ENCODE measurements at places on chromosomes 1 and 21.

GRCh38 chr1:244092293-244092963 lies 41.3 kb downstream of the ZBTB18 start:
- DNase-seq = no peak

DNA sequence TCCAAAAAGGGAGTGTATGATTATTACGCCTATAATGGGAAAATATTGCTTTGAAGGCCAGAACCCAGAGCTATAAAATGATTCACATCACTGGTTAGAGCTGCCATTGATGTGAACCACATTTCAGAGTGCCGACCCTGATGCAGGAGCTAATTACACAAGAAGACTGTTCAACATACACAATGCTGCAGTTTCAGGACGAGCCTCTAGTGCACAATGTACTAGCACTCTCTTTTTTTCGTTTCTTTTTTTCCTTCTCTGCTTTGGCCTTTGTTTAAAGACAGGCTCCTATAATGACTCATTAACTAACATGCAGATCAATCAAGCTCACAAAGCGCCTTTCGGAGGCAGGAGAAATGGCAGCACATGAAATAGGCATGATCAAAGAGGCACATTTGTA lies 66.0 kb upstream of the HMGB4 start:
- DNase-seq = no peak

- DNase-seq = no peak
Observed at GRCh38 chr1:13892671-13893325, 192.8 kb downstream of the PRDM2 start.

DNA sequence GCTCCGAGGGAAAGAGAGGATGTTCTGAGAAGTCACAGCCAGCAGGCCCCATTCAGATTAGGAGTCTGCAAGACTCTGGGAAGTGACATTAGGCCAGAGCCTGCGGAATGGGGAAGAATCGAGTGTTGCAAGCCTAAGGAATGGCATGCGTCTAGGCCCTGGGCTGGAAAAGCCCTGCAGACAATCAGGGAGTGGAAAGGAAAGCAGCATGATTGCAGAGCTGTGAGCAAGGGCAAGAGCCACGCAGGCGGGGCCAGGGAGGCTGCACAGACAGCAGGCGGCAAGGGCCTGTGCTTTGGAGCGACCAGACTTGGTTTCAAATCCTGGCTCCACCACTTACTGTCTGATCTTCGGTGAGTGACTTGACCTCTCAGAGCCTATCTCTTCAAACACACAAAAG lies 118.2 kb downstream of the RRAGC start:
- no peak for DNase-seq

DNA sequence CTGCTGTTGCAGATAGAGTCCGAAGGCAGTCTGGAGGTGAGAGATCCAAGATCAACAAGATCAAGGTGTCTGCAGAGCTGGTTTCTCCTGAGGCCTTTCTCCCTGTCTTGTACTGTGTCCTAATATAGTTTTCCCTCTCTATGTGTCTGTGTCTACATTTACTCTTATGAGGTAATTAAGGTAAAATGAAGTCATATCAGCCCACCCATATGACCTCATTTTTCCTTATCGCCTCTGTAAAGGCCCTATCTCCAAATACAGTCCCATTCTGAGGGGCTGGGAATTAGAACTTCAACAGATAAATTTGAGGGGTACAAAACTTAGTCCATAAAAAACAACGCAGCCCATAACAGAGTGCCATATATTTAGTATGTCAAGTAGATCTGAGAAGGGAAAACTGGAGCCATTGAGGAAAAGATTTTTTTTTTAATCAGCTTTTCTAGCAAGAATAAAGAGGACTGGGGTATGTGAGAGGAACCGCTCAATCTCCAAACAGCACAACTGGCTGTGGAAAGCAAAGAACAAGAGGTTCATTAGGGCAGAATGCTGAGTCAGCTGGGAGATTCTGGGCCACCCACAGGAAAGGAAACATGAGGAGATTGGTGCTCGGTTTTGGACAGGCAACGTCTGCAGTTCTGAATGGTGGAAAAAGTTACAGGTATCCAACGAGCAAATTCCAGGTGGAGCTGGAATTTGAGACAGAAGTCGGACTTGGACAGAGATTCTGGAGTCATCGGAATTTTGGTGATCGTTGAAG lies 65.7 kb downstream of the MAP3K21 start:
- DNase-seq = no peak

GRCh38 chr1:40711465-40712404 lies 20.2 kb downstream of the NFYC start:
- peak; percentile 30 for DNase-seq

DNA sequence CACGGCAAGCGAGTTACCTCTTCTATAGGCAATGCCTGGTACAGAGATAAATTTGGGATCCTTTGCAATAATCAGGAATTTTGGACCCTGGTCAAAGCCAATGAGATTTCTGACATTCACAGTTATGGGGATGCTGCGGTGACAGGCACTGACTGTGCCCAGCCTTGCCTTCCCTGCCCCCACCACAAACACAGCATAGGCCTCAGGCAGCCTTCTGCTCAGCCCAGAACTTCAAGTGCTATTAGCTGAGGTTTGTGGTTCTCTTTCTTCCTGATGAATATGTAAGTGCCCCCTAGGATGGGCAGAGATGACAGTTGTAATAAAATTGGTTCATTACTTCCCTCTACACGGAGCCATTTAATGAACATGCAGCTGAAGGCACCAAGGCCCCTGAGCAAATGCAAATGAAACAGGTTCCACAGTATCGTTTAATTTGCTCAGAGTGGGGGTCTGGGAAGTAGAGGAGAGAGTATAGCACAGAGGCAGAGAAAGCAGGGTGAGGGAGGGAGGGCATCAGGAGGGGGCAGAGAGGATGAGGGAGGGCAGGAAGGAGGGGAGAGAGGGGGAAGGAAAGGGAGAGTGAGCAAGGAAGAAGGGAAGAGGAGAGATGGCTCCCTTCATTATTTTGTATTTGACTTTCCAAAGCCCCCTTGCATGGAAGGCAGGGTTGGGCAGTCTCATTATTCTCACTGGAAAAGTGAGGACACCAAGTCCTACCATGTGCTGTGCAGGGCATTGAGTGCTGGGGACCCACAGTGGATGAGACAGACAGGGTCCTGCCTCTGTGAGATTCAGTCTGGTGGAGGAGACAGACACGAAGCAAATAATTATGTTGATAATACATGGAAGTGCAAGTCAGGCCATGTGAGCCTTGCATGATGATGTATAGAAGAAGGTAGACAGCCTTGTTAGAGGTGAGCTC lies 513.0 kb downstream of the PTPRU start:
- DNase-seq = no peak

- DNase-seq = no peak
Observed at GRCh38 chr1:2148691-2149090, 45.9 kb downstream of the FAAP20 start.

DNA sequence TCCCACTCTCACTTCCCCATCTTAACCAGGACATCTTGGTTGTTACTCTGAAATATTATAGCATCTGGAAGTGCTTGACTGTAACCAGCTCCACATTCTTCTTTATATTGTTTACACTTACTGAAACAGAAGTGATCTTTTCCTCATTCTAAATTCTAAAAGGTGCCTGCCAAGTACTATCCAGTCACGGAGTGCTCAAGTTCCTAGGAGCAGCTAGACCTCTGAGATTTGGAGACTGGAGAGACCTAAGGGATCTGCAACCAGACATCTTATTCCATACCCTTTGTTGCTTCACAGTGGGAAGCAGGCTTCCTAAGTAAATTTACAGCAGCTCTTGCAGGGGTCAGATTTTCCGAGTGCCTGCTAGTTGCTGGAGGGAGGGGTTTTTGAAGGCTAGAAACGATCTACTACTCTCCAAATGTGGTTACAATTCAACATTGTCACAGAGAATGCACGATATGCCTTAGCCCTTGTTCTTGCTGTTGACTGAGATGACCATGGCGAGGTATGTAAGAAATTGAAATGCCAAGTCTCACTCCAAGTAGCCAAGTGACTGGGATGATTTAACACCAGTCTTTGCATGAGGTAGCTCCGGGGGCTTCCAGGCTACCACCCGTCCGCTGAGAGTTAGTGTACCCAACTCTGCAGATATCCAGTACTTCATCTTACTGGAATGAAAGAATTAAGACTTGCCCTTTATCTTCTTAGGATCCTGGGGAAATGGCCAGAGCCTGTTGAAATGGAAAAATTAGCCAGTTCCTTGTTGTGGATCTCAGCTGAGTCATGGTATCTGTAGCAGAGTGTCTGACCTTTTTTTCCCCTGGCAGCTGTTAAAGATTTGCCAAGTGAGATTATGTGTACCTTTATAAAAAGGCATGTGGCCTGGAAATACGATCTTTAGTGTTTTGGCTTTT lies 150.8 kb downstream of the MAST2 start:
- DNase-seq = no peak

- no peak for DNase-seq
Observed at GRCh38 chr1:230622151-230622550, 20.1 kb upstream of the COG2 start.

DNA sequence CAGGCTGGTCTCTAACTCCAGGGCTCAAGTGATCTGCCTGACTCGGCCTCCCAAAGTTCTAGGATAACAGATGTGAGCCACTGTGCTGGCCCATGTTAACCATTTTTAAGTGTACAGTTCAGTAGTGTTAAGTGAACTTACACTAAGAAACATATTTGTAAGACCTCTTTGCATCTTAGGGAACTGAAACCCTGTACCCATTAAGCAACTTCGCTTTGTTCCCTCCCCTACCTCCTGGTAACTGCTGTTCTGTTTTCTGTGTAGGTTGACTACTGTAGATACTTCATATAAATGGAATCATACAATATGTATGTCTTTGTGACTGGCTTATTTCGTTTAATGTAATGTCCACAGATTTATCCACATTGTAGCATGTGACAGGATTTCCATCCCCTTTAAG lies 11.0 kb downstream of the NUDC start:
- no peak for DNase-seq

GRCh38 chr1:164781972-164782371 lies 223.0 kb downstream of the PBX1 start:
- DNase-seq = no peak

- no peak for DNase-seq
Observed at GRCh38 chr1:47510282-47510811, 72.5 kb downstream of the FOXD2 start.

DNA sequence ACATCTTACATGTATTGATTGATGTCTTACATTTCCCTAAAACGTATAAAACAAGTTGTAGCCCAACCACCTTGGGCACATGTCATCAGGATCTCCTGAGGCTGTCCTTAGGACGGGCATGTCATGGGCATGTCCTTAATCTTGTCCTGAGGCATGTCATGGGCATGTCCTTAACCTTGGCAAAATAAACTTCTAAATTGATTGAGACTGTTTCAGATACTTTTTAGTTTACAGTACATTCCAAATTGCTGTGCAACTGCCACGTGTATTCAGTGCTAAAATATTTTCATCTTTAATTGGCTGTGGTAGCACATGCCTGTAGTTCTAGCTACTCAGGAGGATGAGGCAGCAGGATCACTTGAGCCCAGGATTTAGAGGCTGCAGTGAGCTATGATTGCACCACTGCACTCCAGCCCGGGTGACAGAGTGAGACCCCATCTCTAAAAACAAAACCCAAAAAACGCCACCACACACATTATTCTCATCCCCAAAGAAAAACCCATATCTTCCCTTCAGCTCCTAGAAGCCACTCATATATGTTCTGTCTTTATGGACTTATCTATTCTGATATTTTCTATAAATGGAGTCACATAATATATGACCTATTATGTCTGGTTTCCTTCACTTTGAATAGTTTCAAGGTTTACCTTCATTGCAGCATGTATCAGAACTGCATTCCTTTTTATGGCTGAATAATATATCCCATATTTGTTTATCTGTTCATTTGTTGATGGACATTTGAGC lies 96.0 kb upstream of the BTG3 start:
- no peak for DNase-seq

DNA sequence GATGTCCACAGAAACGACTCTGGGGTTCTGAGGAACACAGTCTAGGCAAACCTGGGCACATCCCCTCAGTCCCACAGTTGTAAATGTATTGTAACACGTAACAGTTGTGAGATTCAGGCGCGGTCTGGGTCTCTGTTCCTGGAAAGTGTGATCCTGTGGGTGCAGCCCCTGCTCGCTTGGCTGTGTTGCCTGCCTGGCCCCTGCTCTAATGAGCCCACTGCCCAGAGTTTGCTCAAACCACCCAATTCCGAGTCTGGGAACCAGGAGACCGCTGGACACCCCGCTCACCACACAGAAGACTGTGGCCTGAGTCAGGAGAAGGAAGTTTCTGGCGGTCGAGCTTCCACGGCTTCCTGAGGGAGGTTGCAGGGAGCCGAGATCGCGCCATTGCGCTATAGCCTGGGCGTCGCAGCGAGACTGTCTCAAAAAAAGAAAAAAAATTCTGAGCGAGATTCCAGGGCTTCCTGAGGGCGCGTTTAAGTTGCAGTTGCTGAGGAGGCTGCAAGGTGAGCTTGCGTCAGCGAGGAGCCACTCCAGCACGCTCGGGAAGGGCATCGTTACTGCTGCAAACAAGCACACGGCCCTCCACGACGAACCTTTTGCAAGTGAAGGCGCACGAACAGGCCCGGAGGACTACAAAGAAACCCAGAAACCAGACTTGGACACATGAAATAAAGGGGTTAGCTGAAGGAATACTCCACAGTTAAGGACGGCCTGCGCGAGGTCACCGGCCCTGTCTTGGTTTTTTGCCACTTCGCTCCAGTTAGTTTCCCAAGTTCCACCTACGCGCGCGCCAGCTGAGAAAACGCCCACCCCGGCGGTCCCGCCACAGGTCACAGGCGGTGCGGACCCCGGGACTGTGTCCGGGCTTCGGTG lies 1.1 kb downstream of the C21orf58 start:
- DNase-seq = peak; percentile 17

- DNase-seq = no peak
Observed at GRCh38 chr1:183881387-183882131, 76.6 kb downstream of the RGL1 start.

DNA sequence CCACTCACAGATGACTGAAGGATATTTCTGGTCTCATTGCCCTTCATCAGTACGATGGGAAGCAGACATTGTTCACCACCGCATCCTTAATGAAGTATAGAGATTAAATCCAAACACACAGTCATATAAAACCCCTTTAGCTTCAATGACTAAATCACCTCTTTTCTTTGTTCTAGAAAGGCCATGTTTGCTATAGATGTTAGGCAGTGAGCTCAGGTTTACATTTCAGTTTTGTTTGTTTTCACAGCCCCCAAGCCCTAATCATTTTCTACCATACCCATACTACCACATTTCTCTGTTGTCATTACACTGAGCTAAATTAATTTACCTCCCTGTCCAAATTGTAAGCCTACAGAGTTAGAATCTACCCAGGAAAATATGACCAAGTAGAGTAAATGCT lies 385.1 kb downstream of the NTNG1 start:
- DNase-seq = no peak

DNA sequence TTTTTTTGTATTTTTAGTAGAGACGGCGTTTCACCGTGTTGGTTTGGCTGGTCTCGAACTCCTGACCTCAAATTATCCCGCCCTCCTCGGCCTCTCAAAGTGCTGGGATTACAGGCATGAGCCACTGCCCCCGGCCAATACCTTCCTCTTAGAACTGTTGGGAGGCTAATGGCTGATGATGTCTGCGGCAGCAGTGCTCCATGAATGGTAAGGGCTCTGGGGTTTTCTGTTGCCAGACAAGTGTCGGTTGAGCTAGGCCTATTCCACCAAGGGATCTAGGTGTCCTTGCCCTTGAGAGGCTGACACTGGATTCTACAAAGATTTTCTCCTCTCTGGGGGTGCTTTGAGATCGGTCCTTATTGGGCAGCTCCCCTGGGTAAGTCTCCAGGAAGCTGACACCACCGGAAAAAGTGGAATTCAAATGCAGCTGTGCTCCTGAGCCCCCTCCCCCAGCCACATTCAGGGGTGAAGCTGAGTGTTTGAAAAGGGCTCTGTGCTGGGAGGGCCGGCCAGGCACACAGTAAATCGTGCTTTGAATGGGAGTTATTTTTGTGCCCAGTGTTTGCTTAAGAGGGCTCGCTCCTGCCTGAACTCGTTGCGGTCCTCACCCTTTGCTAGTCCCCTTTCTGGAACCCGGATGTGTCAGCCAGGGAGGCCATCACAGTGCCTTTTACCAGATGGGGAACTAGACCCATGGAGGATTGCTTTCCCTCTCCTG lies 5.2 kb downstream of the SOX13 start:
- no peak for DNase-seq
